ENCODE measurements at places on chromosomes 7 and 10.
A peak's percentile ranks its signal among the peaks of the same experiment; 100 is the strongest.

GRCh38 chr7:90788052-90788451, 191.9 kb downstream of the CDK14 start:
- DNase-seq, result no peak

GRCh38 chr10:34941471-34942357, 126.6 kb upstream of the PARD3 start:
- no peak for DNase-seq

DNA sequence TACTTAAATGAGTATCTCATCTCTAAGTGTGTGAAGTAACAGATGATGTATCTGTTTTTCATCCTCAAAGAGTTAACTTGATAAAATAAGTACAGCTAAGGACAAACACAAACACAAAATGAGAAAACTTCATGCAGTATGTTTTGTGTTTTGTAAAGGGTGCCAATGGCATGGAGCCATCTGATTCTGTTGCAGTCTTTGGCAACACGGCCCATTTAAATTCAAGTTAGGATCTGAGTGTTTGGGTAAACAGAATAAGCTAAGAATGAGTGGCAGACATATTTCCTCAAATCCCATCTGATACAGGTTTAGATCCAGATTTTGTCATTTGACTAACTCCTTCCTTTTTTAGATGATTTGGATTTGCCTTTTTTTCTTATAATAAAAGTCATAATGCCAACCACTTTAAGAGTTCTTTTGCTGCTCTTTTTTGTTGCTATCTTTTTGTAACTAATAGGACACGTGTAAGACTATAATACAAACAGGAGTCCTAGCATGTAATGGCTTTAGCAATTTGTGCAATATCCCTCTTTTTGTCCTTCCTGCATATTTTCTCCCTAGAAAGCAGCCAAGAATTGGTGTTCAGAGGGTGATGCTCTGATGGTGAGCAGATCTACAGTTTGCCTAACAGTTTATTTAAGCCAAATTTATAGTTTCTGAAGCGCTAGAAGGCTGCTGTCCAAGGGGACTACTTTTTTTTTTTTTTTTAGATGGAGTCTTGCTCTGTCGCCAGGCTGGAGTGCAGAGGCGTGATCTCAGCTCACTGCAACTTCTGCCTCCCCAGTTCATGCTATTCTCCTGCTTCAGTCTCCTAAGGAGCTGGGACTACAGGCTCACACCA, 18.9 kb upstream of the ACTA2 start:
- DNase-seq, result no peak

- no peak for DNase-seq
These were observed 95.6 kb upstream of the KIF5B start for GRCh38 chr10:32151871-32152270.

DNA sequence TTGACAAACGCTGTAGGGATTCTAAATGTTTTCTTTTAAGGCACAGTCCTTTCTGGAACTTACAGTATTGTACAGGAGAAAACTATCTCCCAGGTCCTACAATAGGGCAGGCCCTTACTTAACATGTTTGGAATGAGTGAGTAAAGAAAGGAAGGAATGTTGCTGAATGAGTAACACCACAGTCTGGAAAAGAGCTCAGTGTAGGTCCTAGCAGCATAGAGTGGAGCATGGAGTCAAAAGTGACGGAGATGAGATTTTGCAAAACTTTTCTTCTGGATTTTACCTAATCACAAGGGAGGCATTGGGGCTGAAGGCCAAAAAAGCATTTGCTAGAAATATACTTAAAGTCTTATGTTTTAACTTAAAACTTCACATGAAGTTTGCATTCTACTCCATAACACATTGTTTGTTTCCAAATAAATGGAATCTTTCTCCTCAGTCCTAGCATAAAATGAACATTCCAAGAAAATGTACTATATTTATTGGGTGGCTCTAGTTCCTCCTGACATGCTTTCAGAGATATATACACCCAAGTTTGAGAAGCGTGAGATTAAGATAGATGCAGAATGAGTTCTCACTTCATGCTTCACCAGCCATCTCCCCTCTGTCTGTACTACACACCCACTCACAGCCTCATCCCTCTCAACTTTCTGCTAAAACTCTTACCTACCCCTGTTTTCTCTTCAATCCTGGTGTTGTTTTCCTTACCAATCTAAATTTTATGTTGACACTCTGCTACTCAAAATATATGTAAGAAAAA, 20.2 kb upstream of the ADD3 start:
- no peak for DNase-seq

- no peak for DNase-seq
These were observed 1.4 kb downstream of the FGFBP3 start for GRCh38 chr10:91907914-91908336.

DNA sequence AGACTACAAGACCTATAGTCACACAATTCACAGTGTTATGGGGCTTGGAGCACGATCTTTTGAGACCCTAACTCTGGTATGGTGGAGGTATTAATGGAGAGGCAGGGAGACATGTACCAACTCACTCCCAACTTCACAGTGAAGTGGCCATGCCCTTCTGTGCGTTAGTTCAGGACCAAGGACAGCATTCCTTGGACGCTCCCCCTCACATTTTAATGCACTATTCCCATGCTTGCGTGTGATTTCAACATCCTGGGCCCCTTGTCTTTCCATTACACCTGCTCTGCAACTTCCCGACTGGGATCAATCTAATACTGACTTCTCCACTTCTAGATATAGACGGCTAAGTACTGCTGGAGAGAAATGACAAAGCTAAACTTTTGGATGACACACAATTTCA, 72.7 kb downstream of the PLCE1 start:
- peak; percentile 48 for DNase-seq

DNA sequence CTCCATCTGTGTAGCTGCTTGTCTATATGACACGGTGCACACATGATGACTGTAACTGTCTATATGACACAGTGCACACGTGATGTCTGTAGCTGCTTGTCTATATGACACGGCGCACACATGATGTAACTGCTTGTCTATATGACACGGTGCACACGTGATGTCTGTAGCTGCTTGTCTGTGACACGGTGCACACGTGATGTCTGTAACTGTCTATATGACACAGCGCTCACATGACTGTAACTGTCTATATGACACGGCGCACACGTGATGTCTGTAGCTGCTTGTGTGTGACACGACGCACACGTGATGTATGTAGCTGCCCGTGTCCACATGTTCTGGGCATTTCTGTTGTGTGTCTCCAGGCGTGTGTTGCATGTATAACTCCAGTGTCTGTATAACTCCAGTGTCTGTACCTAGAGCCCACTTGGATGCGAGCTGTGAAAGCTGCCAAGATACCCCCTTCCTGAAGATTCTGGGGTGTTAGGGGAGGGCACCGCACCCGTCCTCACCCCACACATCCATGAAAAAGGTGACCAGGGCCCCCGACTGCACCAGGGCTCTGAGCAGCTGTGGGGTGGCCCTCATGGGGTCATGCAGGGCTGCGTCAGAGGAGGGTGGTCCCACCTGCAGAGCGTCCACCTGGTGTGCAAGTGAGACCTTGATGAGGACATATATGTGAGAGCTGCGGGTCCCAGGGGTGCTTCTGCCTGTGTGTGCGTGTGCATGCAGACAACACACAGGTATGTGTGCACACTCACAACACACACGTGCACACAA, 137.9 kb downstream of the ELFN1 start:
- no peak for DNase-seq

DNA sequence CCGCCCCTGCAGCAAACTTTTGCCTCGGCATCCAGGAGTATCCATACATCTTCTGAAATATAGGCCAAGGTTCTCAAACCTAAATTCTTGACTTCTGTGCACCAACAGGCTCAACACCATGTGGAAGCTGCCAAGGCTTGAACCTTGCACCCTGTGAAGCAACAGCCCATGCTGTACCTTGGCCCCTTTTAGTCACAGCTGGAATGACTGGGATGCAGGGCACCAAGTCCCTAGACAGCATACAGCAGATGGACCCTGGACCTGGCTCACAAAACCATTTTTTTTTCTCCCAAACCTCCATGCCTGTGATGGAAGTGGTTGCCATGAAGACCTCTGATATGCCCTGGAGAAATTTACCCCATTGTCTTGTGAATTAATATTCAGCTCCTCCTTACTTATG, 233.8 kb upstream of the KCND2 start:
- no peak for DNase-seq

GRCh38 chr10:14329746-14330173, 964 bp downstream of the FRMD4A start:
- DNase-seq, result no peak

DNA sequence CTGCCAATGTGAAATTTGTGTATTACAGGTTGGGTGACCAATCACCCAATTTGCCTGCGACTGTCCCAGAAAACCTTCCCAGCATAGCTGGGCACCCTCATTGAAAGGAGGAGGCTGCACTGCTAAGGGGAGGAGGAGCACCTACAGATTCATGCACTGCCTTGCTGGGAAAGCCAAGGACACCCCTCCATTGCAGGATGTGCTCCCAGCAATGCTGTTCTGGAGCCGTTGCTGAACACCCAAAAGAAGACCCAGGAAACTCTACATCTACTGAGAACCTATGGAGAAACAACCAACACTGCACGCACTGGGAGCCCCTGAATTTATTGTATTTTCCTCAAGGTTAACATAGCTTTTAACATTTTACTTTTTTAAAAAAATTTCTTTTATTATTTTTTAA, 238.2 kb upstream of the GRB10 start:
- no peak for DNase-seq

DNA sequence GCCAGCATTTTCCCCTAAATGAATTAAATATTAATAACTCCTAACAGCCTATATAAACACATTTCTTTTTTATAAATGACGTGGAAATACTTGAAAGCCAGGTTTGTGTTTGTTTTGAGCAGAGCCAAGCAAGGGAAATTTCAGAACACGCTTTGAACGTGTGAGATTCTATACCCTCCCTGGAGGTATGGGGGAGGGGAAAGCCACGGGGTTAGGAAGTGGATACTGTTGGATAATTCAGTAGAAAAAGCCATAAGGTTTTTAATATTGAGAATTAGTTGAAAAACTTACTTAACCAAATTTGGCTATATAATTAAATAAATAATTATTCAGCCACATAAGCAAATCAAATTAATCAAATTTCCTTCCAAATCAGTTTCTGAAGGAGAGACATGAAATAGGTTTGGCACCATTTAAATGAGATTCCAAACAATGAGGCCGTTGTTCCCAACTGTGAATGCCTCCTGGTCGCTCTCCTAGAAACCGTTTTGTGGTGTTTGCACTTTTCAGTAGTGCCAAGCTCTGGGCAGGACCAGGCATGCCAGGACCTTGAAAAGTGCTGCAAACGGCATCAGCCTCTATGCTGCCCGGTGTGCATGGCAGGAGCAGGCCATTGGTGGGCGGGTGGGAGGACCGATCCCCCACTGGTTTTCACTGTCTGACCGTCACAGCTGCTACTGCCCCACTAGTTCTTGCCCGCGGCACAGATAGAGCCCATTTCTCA, 88.1 kb downstream of the SEPTIN14 start:
- no peak for DNase-seq

GRCh38 chr7:158532093-158532627, 55.5 kb downstream of the PTPRN2 start:
- DNase-seq, result no peak
